PC-3 (cell line): ENCODE measurements at places on chromosomes 7 and 10. TPM values are rescaled to one million over a fixed set of nuclear protein-coding genes. Genes with fewer than 3 reads are reported as not detected.

Gene CALY
- not detected in 2 replicates for total RNA-seq

Gene TMEM225B
- total RNA-seq: not detected in 2 replicates

DNA sequence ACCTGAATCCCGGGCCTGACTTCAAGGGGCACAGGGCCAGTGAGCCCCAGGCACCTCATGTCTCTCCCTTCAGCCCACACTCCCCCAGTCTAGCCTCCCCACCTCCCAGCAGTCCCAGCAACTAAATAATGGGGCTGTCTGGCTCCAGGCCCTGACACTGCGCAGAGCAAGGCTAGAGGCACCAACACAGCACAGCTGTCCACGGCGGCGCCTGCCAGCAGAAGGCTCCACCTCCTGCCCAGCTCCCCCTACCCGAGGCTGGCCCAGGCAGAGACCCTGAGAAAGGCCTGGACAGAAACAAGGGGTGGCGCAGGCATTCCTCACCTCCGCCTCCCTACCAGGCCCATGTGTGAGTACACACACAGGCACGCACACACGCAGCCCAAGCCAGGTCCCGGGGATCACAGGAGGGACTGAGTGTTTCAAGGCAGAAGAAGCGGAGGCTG lies 6.1 kb downstream of the KCNH2 start:
- no peak for DNase-seq

Gene FXYD4
- not detected in 2 replicates for total RNA-seq

DNA sequence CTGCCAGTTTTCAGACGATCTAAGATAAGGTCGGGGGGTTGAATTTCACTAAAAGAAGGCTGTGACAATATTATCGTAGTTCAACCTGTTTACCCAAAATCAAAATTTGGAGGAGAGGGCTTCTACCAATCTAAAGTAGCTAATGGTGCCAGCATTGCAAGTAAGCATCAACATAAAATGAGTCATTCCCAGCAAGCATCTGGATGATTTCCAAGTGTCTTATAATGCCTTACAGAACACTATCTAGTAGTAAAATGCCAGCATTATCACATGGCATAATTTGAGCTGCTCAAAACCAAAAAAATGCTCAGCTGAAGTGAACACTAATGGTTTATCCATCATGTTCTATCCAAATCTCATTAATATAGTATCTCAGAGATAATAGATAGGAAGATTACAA lies 1193.9 kb downstream of the DNAJB9 start:
- DNase-seq: peak; percentile 20

DNA sequence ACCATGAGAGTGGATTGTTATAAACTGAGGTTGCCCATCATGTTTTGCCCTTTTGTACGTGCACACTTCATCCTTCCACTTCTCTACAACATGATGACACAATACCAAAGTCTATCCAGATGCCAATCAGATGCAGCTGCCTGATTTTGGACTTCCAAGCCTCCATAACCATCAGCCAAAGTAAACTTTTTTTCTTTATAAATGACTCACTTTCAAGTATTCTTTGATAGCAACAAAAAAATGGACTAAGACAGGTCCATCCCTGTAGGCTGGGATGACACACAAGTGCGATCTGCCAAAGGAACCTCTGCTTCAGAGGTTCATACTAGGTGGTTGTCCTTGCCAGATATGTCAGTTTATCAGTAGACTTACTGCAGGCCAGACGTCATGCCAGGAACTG lies 320.2 kb upstream of the FZD1 start:
- DNase-seq: no peak

Gene STEAP4
- total RNA-seq: 1.2 and 1.7 TPM in 2 replicates

DNA sequence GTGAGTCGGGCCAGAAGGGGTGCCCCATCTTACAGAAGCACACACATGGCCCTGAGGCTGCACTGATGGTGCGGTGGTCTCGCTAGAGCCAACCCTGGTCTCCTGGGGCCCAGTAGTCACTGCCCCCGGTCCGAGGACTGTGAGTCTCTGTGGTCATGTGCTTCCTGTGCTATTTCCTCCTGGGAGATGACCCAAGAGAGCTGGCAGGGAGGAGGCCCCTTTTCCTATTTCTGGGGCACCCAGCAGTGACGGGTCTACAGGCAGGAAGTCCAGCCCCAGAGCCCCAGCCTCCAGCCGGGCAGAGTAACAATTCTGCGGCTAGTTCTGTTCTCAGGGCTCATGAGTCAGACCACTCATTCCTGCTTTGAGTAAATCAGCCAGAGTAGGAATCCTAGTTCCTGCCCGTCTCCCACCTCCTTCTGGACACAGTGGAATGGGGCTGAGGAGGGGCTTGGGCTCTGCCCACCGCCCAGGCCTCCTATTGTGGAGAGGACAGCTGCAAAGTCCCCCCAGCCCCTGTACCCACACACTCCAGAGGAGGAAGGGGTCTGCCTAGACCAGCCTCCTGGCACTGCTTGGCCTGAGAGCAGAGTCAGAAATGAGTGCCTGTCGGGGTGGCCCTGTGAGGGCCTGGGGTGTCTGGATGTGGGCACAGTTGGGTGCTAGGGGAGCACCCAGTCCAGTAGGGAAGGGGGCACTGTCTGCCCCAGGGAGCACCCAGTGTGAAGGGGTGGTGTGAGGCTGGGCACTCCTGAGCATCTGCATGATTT lies 80.5 kb upstream of the PPIF start:
- peak; percentile 88 for DNase-seq

Gene MCM10
- 14.3 and 16.1 TPM in 2 replicates for total RNA-seq

DNA sequence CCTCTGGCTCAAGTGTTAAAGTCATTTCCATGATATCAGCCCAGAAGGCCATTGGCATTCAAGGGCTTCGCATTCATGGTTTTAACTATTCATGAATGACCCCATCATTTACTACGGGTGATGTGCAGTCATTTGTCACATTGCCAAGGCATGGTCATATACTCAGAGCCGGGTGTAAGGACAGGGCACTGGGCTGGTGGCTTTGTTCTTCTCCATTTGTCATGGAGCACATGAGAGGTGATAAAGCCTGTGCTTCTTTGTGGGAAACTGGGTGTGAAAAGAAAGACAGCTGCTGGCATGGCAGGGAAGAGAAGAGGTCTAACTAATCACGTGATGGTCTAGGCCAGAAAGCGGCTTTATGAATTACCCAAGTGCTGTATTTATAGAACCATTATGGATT lies 132.2 kb upstream of the PLXNA4 start:
- DNase-seq: no peak

DNA sequence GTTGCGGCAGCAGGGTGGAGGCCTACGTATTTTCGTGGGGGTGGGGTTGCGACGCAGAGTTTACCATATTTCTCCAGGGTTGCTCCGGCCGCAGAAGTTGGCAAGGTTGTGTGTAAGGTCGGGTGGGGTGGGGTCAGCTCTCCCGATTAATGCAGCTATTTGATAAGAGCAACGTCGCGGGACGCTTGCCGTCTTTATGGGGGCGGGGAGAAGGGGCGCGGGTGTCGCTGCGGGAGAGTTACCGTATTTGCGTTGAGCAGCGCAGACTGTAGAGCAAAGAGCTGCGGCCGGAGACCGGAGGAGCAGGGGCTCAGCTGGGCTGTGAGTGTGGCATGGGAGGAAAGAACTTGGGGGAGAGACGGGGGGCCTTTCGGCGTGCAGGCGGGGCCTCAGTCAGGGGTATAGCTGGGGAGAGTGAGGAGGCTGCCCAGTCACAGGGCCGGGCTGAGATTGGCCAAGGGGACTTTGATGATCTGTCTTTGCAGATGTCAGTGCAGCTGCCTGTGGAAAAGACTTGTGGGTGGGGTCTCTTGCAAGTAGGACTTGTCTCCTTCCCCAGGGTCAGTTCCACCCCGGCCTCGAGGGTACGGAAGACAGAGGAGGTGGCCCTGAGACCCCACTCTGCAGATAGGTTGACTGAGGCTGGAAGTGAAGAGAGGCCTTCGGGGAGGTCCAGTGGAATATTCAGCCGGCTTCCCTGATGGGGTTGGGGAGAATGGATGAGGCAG lies 26.6 kb downstream of the ZNF775 start:
- no peak for DNase-seq

Gene WNT2
- not detected in 2 replicates for total RNA-seq

- no peak for DNase-seq
Observed at GRCh38 chr10:89547853-89548513, 12.6 kb upstream of the SLC16A12 start.

Gene DMBT1
- total RNA-seq: 0.62 and 1.2 TPM in 2 replicates

GRCh38 chr7:130441408-130441869 lies 623 bp upstream of the CEP41 start:
- DNase-seq: peak; percentile 42

GRCh38 chr10:14873090-14873760 lies 5.4 kb upstream of the SUV39H2 start:
- peak; percentile 47 for DNase-seq

DNA sequence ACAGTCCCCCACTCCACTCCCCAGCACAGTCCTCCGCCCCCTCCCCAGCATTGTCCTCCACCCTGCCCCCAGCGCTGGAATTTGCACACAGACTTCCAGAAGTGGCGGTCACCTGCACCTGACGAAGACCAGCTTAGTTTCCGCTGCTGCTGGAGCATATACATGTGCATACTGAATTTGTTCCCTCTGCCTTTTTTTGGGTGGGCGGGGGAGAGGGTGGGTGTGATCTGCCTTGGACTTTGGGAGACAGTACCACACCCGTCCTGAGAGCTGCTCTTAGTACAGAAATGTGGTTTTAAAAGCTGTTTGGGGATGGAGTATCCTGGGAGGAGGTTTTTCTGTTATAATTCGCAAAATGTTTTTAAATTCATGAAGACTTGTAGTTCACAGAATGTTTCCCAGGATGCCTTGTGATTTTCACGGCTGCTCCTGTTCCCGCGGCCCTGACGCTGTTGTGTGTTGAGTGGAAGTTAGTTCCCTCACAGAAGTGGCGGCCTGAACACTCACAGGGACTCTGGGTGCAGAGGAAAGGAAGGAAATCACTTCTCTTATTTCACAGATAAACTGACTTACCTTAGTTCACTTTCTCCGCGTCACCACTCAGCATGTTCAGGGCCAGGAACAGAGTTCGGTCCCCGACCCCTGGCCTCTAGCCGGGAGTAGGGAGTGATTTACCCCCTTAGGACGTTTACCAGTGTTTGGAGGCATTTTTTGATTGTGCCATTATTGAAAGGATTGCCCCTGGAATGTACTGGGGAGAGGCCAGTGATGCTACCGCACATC lies 18.6 kb downstream of the PFKP start:
- DNase-seq: no peak

Gene BMPER
- total RNA-seq: 0.06 and 0.11 TPM in 2 replicates

Gene CYP26A1
- total RNA-seq: 0.26 TPM in 1 of 2 replicates, not detected in the other

- DNase-seq: peak; percentile 25
Observed at GRCh38 chr10:98338318-98338717, 70.3 kb upstream of the LOXL4 start.

DNA sequence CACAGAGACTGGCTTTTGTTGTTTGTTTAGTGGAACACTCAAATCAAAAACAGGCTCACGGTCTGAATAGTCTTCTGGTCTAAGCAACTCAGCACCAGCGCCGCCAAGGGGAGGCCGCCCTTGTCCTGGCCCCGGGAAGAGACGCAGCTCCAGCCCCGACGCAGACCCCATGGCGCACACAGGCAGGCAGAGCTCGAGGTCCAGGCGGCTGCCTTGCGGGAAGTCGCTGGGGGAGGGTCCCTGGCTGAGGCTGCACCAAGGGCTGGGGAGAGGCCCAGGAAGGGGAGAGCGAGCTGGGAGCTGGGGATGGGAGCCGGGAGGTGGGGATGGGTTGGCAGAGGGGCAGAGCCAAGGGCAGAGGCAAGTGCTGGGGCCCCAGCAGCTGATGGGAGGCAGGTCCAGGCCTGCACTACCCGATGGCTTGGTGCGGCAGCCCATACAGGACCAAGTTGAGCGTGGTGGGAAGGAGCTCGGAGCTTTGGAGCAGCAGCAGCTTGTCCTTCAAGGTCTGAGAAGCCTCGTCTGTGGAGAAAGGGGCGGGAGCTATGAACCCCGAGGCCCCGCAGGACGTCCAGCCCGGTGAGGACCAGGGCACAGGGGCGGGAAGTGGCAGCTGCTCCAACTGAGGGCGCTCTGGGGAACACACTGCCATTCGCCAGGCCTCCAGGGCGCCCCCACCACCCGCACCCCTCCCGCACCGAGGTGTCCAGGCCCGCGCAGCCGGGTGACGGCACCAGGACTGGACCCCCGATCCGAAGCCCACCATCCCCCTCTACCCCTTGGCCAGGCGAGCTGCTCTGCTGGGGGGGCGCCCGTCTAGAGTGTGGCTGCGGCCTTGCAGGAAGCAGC lies 22.7 kb upstream of the NKX6-2 start:
- no peak for DNase-seq

- no peak for DNase-seq
Observed at GRCh38 chr7:72309476-72309875, 102.7 kb downstream of the CALN1 start.

Gene CCDC71L
- total RNA-seq: 27.0 and 28.6 TPM in 2 replicates

- DNase-seq: peak; percentile 89
Observed at GRCh38 chr10:79202188-79203013, 133.6 kb downstream of the ZMIZ1 start.

Gene GPR85
- total RNA-seq: not detected in 2 replicates

Gene IGF2BP3
- 8.9 and 11.7 TPM in 2 replicates for total RNA-seq

DNA sequence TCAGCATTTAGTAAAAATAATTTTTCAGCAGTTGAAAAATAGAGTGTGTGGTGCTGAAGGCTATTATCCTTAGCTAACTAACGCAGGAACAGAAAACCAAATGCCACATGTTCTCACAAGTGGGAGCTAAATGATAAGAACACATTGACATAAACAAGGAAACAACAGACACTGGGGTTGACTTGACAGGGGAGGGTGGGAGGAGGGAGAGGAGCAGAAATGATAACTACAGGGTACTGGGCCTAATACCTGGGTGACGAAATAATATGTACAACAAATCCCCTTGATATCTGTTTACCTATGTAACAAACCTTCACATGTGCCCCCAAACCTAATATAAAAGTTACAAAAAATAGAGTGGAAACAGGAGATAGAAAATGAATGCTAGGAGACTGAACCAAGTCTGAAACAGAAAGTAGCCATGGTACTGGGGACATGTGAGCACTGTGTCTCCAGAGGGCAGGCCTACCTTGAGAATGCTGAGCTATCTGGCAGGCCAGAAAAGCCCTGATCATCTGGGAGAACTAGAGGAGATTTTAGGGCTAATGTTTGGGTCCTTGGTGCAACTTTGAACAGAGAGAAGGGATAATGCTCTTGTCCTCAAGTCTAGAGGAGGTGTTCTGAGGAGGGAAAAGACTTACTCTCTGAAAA lies 4.7 kb upstream of the EFCAB10 start:
- no peak for DNase-seq

Gene OR13A1
- total RNA-seq: 0.04 TPM in 1 of 2 replicates, not detected in the other

GRCh38 chr10:80414142-80414895 lies 6.0 kb downstream of the PRXL2A start:
- DNase-seq: no peak

DNA sequence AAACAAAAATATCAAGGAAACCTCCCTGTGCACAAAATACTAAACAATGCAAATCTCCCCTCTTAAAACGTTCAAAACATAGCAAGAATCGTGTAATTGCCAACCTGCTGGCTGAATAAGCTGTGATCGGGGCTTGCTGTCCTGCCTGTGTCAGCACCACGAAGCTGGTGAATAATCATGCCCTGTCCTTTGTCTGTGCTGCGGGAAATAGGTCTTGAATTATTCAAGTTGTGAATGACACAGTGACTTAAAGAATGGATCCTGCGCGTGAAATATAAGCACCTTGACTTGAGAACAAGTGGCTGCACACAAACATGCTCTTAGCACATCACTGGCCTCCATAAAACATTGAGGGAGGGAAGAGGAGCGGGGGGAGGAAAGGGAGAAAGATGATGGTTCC lies 130.2 kb downstream of the OAT start:
- no peak for DNase-seq

Gene POLR3A
- total RNA-seq: 97.0 and 97.2 TPM in 2 replicates

Gene ANKRD16
- total RNA-seq: 4.9 and 7.2 TPM in 2 replicates

Gene KIAA1549
- total RNA-seq: 7.5 and 8.2 TPM in 2 replicates

Gene ASB10
- not detected in 2 replicates for total RNA-seq

- no peak for DNase-seq
Observed at GRCh38 chr10:90337316-90337715, 520.5 kb downstream of the HTR7 start.

Gene INA
- total RNA-seq: not detected in 2 replicates

Gene FAM13C
- 0.07 and 0.63 TPM in 2 replicates for total RNA-seq

- no peak for DNase-seq
Observed at GRCh38 chr7:19715499-19715898, 6.7 kb upstream of the POLR1F start.
